ENCODE measurements at places on chromosomes 2 and 18.

GRCh38 chr2:210092791-210093190, 78.4 kb downstream of the KANSL1L start:
- DNase-seq: no peak

DNA sequence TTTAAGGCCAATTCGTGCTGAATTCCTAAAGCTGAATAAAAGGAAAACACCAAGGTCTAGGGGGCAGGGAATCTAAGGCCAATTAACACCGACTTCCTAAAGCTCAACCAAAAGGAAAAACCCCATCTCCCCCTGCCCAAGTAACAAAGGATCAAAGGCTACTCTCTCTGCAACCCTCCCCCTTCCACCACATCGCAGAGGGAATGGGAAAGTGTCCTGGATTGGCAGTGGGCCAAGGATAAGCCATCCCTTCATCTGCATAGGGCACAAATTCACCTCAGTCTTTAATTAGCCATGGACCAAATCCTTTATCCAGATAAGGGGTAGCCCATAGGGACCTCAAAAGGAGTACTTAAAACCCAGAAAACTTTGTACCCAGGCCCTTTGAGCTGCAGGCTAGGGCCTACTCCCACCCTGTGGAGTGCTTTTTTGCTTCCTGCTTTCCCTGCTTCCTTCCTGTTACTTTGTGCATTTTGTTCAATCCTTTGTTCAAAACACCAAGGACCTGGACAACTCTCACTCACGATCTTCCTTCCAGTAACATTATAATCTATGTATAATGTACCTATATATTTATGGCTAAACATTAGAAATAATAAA, 2119.8 kb upstream of the CELF4 start:
- DNase-seq: no peak

- no peak for DNase-seq
Observed at GRCh38 chr18:69326094-69326493, 74.6 kb upstream of the DOK6 start.

DNA sequence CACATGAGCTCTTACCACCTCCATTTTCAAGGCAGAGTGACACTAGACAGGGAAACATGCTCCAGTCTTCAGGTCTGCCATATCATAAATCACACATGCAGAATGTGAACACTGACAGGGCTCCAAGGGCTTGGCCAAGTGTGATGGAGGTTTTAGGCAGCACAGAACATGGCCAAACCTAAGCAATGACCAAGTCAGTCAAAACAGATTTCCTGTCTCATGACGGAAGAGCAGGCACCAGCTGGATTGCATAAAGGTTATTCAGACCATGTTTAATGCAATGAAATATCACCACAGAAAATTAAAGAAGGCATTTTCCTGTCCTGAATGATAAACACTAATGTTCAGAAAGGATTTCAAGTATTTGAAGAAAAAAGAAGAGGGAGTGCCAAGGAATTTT, 72.5 kb downstream of the SUMO1 start:
- no peak for DNase-seq

DNA sequence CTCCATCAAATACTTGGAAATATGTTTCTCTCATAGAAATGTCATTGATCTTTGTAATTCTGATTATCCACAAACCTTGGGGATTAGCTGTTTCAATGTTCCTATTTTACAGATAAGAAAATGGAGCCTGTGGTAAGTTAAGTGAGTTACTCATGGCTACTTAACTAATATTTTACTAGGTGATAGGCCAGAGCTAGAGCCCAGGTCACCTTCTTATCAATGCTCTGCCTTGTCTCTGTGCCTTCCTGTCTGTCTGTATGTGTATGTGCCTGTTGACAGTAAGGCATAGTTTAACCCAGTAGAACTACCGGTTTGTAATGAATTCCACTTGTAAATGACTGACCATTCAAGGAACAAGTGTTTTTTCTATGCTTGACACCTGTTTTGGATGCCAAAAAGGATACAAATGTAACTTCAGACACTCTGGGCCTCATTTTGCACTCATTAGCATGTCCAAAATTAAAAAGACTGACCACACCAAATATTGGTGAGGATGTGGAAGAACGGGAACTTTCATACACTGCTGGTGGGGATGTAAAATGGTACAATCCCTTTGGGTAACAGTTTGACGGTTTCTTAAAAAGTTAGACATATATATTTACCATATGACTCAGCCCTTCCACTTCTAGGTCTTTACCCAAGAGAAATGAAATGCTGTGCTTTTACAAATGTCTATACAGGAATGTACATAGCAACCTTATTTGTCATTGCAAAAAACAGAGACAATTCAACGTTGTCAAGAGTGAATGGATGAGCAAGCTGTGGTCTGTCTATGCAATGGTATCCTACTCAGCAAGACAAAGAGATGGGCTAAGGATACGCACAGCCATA, 19.6 kb upstream of the IL1A start:
- no peak for DNase-seq

GRCh38 chr2:177038787-177039484, 173.7 kb upstream of the HNRNPA3 start:
- DNase-seq: no peak

DNA sequence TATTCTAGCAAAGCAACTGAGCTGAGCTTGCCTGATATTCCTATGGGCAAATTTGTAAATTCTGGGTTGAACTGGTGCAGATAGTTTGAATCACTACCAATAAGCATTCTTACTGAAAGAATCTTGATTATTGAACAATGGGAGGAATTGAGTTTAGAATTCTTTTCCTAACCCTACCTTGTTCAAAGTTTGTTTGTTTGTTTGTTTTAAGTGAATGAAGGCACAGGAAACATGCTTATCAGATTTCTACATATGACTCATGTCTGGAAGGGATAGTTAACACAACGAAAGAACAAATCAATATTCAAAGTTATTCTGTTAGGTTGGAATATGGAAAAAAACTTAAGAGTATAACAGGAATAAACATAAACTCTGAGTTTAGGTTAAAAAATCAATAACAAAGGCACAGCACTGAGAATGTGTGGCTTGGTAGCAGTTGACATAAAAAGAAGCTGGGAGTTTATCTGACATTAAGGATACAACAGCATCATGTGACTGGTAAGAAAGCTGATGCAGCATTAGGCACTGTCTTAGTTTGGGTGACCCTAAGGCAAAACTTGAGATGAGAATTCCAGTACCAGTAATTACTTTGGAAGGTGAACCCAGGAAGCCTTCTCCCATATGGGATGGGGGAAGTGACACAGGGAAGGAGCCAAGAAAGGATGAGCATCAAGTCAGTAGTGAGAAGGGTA, 20.9 kb downstream of the BOD1L2 start:
- no peak for DNase-seq

DNA sequence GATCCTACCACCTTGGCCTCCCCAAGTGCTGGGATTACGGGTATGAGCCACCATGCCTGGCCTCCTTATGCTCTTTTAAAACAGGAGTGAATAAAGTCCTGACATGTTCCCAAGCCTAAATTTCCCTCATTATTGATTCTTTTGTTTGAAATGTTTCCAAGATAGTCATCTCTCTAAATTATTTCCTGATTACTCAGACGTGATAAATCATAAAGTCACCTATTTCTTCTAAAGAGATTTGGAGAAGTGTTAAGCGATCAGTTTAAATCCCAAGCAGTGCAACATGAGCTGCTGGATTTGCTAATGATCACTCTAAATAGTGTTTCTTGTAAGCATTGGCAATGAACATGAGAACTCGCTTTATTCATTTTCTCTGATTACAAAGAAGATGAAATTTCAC, 51.8 kb downstream of the PMAIP1 start:
- no peak for DNase-seq
